ENCODE measurements at places on chromosomes 1 and 21. TPM values are rescaled to one million over a fixed set of nuclear protein-coding genes. Genes with fewer than 3 reads are reported as not detected.

GRCh38 chr1:54046671-54047383 is 6.2 kb downstream of the TMEM59 start:
- H3K36me3 ChIP-seq = peaks cover 36% of the 10 kb centered on the region
- no peaks in the 10 kb centered on the region for H3K27me3 ChIP-seq
- no peak for DNase-seq
- H3K4me3 ChIP-seq = no peak overlapping the region
- H3K4me1 ChIP-seq = peaks cover 12% of the 10 kb centered on the region

PCNX2 gene
- total RNA-seq = 5.3 TPM

DNA sequence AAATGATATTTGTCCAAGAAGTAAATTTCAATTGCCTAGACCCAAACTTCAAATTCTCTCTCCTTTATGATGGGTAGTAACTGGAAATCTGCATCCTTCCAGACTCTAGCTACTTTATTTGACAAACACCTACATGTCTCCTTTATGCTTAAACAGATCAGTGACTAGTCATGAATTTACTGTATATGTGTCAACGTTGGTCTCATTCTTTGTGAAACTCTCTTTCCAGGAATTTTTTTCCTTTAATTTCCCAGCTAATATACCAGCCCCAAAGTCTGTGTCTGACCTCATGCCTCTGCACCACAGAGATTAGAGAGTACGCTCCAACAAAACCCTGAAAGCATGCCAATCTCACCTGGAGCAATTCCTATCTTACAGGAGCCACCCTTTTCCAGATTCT is 811.2 kb upstream of the NCAM2 start:
- no peaks in the 10 kb centered on the region for H3K4me1 ChIP-seq
- H3K4me3 ChIP-seq = no peak overlapping the region
- DNase-seq = no peak
- H3K36me3 ChIP-seq = no peaks in the 10 kb centered on the region
- no peak overlapping the region for H3K27ac ChIP-seq
- H3K27me3 ChIP-seq = no peaks in the 10 kb centered on the region

- H3K27me3 ChIP-seq = no peaks in the 10 kb centered on the region
- no peaks in the 10 kb centered on the region for H3K36me3 ChIP-seq
- H3K27ac ChIP-seq = peak overlapping the region; percentile 34
- H3K4me1 ChIP-seq = peaks cover 79% of the 10 kb centered on the region
These were observed 10.5 kb downstream of the PDIK1L start for GRCh38 chr1:26121854-26122773.

DNA sequence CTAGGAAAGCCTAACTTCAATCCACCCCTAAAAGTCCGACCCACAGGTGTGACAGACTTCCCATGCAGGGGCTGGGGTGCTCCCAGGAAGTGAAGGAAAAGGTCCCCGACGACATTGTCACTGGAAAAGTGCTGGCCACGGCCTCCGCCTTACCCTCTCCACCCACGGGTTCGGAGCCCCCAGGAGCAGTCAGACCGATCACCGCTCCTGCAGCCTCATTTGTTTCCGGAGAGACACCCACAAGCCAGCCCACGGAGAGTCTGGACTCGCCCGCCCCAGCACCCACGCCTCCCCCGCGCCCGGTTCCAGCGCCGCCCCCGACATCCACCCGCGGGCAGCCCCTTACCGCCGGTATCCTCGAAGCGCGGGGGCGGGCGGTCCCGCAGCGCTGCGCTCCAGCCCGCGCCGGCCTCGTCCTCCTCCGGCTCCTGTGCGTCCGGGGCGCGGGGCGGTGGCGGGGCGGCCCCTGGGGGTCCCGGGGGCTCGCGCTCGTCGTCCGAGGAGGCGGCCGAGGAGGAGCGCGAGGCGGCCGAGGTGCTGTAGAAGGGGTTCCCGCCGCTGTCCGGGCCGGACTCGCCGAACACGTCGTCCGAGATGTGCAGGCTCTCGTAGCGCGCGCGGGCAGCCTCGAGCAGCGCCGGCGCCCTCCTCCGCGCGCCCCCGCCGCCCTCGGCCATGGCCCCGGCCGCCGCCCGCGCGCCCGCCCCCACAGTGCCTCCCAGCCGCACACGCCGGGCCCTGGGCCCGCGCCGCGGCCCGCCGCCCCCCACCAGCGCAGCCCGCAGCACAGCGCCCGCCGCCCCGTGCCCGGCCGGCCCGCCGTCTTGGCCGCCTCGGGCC is 660 bp downstream of the PGBD5 start:
- H3K27me3 ChIP-seq = peaks cover 35% of the 10 kb centered on the region
- H3K36me3 ChIP-seq = no peaks in the 10 kb centered on the region
- DNase-seq = no peak
- H3K4me3 ChIP-seq = peak overlapping the region; percentile 43
- peaks cover 13% of the 10 kb centered on the region for H3K4me1 ChIP-seq
- no peak overlapping the region for H3K27ac ChIP-seq

ARHGEF10L gene
- 57.5 TPM for total RNA-seq

CYB5RL gene
- 4.2 TPM for total RNA-seq

DNA sequence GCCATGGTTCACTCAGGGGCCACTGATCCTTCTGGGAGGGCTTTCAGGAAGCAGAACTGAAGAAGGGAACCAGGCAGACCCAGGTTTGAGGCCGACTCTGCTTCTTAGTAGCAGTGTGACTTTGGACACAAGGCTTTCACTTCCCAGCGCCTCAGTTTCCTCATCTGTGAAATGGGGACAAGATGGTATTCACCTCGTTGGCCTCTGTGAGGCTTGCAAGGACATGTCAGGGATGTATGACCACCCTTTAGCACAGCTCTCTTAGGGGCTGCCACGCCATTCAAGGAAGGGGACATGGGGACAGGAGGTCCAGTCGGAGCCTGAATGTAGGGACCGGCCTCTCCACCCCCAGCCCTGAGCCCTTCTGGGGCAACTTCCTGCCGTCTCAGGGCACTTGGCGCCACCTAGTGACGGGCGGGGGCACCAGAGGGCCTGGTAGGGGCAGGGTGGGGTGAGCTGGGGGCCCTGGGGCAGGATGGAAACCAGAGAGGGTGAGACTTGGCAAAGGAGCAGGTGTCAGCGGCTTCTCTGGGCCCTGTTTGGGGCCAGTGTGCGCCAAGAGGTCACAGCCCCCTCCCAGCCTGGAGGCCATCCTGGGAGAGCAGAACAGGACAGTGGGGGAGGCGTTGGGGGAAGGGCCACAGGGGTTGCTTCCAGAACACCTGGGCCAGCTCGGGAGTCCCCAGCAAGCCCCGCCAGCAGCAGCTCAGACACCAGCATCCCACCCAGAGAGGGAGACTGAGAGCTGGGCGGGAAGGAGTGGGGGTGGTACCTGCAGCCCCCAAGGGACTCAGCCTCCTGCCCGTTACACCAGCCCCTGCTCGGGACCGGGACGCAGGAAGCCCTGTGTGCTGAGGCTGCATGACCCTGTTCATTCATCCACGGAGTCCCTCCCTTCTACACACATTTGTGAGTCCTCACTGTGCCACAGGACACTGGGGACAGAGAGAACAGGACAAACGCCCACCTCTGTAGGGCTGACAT is 102.5 kb upstream of the TARDBP start:
- no peak overlapping the region for H3K27ac ChIP-seq
- H3K4me3 ChIP-seq = no peak overlapping the region
- DNase-seq = peak; percentile 51
- no peaks in the 10 kb centered on the region for H3K27me3 ChIP-seq
- no peaks in the 10 kb centered on the region for H3K36me3 ChIP-seq

- H3K4me1 ChIP-seq = no peaks in the 10 kb centered on the region
- no peak for DNase-seq
- H3K27me3 ChIP-seq = no peaks in the 10 kb centered on the region
- no peak overlapping the region for H3K27ac ChIP-seq
- H3K36me3 ChIP-seq = no peaks in the 10 kb centered on the region
These were observed 682.9 kb upstream of the ADAMTS5 start for GRCh38 chr21:27649762-27650161.

S100A13 gene
- 189 TPM for total RNA-seq

DNA sequence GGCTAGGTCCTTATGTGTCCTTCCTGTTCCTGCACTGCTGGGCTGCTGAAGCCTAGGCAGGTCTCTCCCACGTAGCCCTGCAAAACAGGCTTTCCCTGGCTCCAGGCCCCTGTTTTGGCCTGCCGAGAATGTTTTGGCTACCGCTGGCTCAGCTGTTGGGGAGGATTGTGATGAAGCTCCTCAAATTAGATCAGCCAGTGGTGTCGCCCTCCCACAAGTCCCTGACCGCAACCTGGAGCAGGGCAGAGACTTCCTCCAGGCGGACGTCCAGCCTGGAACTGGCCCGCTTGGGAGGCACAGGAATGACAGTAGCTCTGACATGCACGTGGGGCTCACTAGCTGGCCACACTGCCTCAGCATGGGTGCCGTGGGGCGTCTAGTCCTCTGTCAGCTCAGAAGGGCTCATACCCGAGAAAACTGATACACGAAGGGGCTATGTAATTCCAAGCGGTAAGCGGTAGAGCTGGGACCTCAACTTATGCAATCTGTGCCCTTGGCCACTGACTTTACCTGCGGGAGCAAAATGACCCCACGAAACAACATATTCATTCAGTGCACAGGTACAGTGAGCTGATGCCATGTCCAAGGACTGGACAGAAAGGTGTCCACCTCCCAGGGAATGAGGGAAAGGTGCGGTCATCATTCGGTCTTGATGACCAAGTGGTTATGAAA is 26.6 kb downstream of the DHRS3 start:
- no peaks in the 10 kb centered on the region for H3K36me3 ChIP-seq
- H3K4me1 ChIP-seq = peaks cover 52% of the 10 kb centered on the region
- peak; percentile 85 for DNase-seq
- H3K27ac ChIP-seq = peak overlapping the region; percentile 85
- H3K27me3 ChIP-seq = no peaks in the 10 kb centered on the region

DNA sequence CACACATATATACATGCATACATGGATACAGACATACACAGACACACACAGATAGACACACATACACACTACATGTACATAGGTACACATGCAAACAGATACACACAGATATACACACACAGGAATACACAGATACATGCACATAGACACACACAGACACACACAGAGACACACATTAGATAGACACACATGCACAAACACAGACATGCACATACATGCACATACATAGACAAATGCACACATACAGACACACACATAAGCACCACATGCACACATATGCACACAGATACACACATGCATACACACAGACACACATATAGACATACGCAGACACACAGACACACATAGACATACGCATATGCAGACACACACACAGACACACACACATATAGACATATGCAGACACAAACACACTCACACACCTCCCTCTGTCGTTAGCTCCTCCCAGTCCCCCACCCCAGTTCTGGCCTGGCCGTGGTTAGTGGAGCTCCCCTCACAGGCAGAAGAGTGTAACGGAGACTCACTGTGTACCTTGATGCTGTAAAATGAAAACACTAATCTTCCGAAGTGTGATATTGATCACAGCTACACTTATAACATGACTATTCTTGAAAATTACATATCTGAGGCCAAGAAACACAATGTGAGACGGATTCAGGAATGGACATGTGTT is 7.6 kb downstream of the UBASH3A start:
- no peak overlapping the region for H3K4me3 ChIP-seq
- H3K27ac ChIP-seq = no peak overlapping the region

GRCh38 chr1:165187031-165188009 is 169.2 kb downstream of the LMX1A start:
- no peaks in the 10 kb centered on the region for H3K4me1 ChIP-seq
- H3K4me3 ChIP-seq = no peak overlapping the region
- H3K27me3 ChIP-seq = no peaks in the 10 kb centered on the region
- no peak for DNase-seq

DNA sequence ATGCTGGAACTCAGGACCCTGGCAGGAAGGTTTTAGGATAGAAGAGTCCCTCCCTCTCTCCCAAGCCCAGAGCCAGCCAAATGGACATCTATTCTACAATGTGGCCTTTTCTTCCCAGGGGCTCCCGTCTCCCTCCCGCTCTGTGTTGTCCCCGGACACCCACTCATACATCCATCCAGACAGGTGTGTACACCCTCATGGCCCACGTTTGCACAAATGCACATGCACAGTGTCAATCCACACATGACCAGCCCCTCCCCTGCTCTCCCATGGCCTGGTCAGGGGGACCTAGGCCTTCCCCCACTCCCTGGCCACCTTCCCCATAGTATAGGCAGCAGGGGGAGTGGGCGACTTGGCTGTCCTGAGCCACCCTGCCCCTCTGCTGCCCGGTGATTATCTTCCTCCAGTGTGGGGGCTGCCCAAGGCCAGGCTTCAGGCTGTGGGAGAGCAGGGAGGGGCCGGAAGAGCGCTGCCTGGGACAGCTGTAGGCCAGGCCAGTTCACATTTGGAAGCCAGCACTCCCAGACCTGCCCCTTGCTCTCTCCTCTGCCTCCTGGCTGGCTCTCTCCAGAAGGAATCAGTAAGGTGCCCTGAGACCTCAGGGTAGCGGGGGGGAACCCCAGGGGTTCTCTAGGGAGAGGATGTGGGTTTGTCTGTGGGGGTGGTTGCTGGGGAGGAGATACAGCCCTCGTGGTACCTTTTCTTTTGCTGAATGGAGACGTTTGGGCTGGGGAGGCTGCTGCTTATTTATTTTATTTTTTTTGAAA is 4.1 kb upstream of the PTPN7 start:
- no peak overlapping the region for H3K4me3 ChIP-seq
- H3K4me1 ChIP-seq = no peaks in the 10 kb centered on the region
- no peaks in the 10 kb centered on the region for H3K27me3 ChIP-seq

GRCh38 chr1:78401148-78401547 is 89.6 kb upstream of the PTGFR start:
- no peaks in the 10 kb centered on the region for H3K4me1 ChIP-seq
- H3K36me3 ChIP-seq = no peaks in the 10 kb centered on the region
- H3K4me3 ChIP-seq = no peak overlapping the region
- H3K27me3 ChIP-seq = no peaks in the 10 kb centered on the region

DNA sequence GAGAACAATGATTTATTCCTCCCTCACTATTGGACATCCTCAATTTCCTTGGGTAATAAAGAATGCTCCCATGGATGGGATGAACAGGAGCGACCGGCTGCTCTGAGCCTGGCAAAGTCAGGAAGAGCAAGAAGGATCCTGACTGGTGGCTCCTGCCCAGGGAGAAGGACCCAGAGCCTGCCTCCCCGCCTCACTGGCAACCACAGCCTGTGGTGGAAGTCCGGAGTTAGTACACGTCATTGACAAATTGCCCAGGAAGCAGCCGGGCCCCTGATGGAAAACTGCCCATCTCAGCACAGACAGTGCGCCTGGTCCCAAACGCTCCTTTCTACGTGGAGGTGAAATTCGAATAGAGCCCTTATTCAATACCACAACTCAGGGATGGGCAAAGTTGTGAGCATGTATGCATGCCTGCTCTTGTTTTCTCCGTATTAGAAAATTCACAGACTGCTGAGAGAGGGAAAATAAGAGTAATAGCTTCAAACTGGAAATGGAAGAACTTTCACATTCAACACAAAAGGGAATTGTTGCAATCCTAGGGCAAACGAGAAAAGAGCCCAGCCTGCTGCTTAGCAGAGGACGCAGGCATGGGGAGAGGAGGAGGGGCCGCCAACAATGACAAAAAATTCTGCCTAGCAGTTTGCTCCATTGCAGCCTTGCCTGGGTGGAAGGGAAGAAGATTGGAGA is 397.1 kb upstream of the VAMP3 start:
- H3K27ac ChIP-seq = no peak overlapping the region
- no peak overlapping the region for H3K4me3 ChIP-seq
- H3K4me1 ChIP-seq = no peaks in the 10 kb centered on the region
- no peaks in the 10 kb centered on the region for H3K36me3 ChIP-seq
- DNase-seq = no peak

ALG6 gene
- 3.5 TPM for total RNA-seq

KANK4 gene
- 0.05 TPM for total RNA-seq

GRCh38 chr1:30315185-30315960 is 408.0 kb downstream of the MATN1 start:
- no peak overlapping the region for H3K4me3 ChIP-seq
- peaks cover 38% of the 10 kb centered on the region for H3K27me3 ChIP-seq
- H3K27ac ChIP-seq = no peak overlapping the region
- H3K4me1 ChIP-seq = no peaks in the 10 kb centered on the region
- H3K36me3 ChIP-seq = no peaks in the 10 kb centered on the region

Data from heart left ventricle (tissue), 16 donors.